Activated CD4-positive, CD25-positive, alpha-beta regulatory T cell (primary cell): ENCODE measurements at places on chromosomes 1 and 21.

GRCh38 chr1:203860396-203861025, 888 bp upstream of the SNRPE start:
- no peak for DNase-seq

- DNase-seq, result no peak
Observed at GRCh38 chr1:214700437-214700836, 97.4 kb downstream of the CENPF start.

DNA sequence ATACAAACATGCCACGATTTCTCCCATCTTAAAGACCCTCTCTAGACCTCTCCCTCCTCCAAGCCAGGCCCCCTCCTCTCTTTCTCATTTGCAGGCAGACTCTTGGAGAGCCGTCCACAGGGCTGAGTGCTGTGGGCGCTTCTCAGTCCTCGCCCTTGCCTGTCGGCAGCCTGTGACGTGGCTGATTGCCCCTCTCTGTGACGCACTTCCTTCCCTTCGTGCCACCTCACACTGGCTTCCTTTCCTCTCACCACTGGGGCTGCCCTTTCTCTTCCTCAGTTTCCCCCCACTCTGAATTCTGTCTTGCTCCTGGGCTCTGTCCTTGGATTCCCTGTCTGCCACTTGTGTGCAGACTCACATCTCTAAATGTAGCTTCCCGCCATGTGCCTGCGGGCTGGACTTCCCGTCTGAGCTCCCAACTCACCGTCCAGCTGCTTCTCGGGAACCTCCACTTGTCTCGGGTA, 227.2 kb downstream of the CAMTA1 start:
- DNase-seq, result no peak

DNA sequence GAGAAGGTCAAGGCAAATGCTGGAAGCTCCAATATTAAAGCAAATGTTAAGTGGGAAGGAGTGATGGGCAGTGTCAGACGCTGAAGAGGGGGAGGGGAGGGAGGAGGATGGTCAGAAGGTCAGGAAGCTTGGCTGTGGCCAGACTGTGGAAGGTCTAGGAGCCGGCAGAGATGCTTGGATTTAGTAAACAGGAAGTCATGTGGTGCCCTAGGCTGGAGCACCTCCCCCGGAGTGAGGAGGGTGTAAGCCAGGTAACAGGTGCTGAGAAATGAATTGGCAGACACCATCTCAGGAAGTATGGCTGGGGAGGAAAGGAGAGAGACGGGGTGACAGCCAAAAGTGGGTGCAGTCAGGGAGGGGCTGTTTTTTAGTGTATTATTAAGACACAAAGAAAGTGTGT, 17.7 kb downstream of the CSMD2 start:
- DNase-seq, result no peak

- DNase-seq, result no peak
Observed at GRCh38 chr1:32150847-32151246, 28.6 kb upstream of the TXLNA start.

DNA sequence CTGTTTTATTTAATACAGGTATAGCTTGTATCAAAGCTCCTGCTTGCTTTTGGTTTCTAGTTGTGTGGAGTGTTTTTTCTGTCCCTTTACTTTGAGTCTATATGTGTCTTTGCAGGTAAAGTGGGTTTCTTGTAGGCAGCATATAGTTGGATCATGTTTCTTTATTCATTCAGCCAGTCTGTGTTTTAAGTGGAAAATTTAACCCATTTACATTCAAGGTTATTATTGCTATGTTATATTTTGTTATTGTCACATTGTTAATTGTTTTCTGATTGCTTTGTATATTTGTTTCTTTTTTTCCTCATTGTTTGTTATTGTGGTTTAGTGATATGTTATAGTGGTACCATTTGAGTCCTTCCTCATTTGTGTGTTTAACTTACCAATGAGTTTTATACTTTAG, 26.7 kb downstream of the CLDN19 start:
- no peak for DNase-seq

- DNase-seq, result no peak
Observed at GRCh38 chr1:225453797-225454648, 26.2 kb upstream of the LBR start.
